ENCODE measurements at places on chromosomes 16 and 17.

GRCh38 chr17:73600103-73600871, 44.0 kb downstream of the SDK2 start:
- DNase-seq, result no peak

- DNase-seq, result no peak
These were observed 1.7 kb upstream of the LASP1 start for GRCh38 chr17:38867968-38868816.

GRCh38 chr17:42853597-42853967, 2.6 kb downstream of the AOC3 start:
- DNase-seq, result no peak

DNA sequence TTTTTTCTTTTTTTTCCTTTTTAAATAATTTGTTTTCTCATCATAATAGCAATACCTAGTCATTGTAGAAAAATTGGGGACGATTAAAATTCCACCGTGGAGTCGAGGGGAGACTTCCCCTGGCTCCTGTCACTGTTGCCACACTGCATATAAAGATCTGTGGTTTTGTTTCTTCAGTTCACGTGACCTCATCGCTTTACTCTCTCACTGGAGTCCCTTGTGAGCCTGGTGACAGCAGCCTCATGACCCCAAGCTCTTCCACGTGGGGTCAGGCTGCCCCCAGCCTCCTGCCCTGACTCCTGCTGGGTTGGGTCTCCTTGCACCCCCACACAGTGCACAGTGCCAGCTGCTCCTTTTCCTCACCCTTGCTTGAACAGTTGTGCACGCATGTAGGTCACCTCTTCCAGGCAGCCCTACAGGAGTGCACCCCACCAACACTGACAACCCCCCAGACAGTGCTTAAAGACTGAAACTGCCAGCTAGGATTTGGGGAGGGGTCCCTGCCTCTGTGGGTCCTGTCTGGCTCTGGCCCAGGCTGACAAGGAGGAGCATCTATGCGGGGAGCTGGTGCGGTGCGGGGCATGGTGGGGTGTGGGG, 7.3 kb upstream of the METRNL start:
- no peak for DNase-seq

DNA sequence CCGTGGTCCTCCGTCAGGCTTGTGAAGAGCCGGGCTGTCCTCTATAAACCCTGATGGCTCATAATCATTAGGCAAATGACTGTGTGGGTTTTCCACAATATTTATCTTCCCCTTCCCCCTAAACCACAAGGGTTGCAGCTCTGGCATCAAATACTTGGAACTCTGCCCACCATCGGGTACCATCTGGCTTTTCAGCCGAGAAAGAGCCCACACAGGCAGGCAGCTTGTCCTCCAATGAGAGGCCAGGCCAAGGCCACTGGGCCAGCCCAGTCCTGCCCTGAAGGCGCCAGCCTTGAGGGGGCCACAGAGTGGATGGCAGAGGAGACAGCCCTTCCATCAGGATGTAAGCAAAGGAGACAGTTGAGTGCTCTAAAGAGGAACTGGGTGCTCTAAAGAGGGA, 31.8 kb upstream of the NAT9 start:
- DNase-seq, result no peak

- DNase-seq, result no peak
These were observed 22.2 kb downstream of the LASP1 start for GRCh38 chr17:38892083-38892482.

GRCh38 chr17:1920948-1921351, 91.1 kb downstream of the RPA1 start:
- no peak for DNase-seq

DNA sequence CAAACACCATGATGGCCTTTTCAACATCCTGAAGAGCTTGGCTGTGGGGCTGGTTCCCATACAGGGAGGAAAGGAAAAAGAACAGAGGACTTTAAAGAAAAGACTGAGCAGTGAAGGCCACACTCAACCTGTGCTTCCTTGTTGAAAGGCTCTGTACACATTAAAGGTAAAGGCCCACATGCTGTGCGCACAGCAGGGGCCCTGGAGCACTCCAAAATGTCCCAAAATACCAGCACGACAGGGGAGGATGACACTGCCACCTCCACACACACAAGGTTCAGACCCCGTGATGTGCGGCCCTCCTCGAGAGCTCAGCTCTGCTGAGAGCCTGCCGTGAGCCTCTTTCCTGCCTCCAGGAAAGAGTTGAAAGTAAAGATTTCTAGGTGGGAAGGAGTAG, 36.5 kb downstream of the FANCA start:
- no peak for DNase-seq

GRCh38 chr16:72853575-72854266, 194.2 kb downstream of the ZFHX3 start:
- DNase-seq, result no peak

DNA sequence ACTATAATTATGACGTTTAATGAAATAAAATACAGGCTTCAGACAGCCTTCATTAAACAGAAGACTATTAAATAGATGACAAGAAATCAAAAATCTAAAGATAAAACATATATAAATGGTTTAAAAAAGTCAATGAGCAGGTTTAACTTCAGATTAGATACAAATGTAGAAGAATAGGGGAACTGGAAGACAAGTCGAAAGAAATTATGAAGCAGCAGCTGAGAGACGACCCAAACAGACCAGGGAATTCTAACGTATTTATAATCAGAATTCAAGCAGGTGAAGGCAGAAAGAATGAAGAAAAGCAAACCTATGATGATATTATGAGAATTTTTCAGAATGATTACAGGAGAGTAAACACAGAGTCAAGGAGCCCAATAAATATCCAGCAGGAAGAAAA, 235.1 kb upstream of the XYLT1 start:
- no peak for DNase-seq

- no peak for DNase-seq
These were observed 177.0 kb downstream of the IRF8 start for GRCh38 chr16:86075839-86076440.

GRCh38 chr17:82685291-82685690, 13.2 kb downstream of the RAB40B start:
- no peak for DNase-seq

GRCh38 chr17:17527534-17527933, 31.3 kb upstream of the RASD1 start:
- no peak for DNase-seq

GRCh38 chr16:2121853-2122252, 13.8 kb downstream of the PKD1 start:
- no peak for DNase-seq

GRCh38 chr17:38914741-38915638, 10.4 kb upstream of the LASP1NB start:
- no peak for DNase-seq

DNA sequence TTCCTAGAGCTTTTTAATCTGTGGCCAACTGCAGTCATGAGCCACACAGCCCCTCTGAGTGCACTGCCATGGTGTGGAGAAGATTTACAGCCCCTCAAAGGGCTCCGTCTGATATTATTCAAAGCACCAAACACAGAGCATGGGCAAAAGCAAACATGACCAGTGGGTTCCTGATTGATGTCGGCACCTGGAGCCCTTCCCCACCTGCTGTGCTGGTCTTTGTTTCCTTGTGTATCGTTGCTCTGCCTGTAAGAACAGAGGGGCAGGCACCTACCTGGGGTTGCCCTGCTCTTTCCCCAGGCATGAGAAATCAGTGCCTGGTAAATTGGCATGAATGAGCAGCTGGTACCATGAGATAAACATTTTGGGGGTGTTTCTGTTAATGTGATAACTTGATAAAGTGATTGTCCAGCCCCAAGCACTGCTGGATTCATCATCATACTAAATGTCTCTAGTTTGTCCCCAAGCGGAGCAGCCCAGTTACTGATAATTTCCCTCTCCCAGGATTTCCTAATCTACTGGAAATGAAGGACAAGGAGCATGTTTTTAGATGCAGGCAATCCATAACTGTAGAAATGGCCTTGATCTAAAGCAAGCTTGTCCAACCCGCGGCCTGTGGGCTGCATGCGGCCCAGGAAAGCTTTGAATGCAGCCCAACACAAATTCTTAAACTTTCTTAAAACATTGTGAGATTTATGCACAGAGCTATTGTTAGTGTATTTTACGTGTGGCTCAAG, 5.0 kb upstream of the SPIRE2 start:
- no peak for DNase-seq

DNA sequence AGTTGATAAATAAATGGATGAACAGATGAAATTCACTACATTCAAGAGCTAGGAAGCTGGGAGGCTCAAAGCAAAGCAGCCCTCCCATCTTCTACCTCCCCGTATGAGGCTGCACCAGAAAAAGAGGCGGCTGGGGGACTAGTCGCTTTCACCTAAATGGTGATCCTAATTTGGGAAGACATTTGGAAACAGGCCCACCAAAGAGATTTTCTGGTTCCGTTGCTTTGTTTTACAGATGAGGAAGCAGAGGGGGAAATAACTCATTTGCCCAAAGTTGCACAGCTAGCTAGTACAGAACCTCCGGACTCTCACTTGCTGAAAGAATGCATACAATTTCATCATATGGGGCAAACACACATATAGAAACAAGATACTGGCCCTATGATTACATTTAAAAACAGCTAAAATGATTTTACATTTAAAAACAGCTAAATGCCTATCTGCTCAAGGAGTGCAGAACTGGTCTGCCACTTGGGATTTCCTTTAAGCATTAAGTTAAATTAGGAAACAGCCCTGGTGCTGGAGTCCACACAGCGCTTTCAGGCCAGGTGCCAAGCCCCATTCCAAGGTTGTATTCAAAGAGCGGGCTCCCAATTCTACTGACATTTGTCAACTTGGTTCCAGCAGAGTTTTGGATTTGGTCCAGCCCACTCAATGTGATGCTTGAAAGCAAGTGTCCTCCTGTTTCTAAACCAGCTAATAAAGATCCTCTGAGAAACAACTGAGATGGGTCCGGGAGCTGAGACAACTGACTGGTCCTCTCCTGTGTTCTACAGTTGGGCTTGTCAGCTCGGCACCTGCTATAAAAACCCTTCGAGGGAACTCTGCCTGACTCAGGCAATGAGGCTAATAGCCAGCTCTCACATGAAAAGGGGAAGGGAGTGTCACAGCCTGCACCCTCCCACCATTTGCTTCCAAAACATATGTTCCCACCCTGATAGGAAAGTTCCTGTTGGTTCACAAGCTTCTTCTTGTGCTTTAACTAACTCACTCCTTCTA, 11.7 kb downstream of the ERN1 start:
- DNase-seq, result no peak
